Stimulated activated naive CD8-positive, alpha-beta T cell treated with anti-CD3 and anti-CD28 coated beads, Interleukin-15, amount 100 ng/mL, for 72 hours (primary cell): ENCODE measurements at places on chromosomes 4 and X.
A peak's percentile ranks its signal among the peaks of the same experiment; 100 is the strongest.

DNA sequence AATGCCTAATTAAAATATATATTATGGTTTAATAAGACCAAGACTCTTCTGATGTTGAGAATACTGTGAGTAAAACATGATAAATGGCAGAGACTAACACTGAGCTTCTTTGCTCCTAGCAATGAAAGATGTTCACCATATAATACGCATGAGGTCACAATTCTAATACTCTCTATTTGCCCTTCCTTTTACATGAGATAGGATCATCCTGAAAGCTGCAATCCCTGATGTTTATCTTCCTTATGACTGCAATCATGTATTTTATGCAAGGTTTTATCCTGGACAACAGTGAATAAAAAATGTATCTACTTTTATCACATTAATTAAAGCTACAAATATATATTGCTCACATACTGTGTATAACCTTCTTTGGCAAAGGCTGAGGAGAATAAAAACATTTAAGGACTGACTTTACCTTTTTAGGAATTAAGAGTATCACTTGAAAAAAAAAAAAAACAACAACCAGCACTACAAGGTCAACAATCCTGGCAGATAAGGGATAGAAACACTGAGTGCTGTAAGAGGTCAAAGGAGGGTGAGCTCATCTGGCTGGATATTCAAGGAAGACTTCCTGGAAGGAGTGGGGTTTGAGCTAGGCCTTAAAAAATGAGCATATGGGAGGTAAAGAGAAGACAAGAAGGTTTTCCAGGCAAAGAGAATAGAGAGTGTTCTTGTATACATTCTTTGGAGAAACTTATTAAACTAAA is 99.9 kb downstream of the AREG start:
- DNase-seq, result no peak

DNA sequence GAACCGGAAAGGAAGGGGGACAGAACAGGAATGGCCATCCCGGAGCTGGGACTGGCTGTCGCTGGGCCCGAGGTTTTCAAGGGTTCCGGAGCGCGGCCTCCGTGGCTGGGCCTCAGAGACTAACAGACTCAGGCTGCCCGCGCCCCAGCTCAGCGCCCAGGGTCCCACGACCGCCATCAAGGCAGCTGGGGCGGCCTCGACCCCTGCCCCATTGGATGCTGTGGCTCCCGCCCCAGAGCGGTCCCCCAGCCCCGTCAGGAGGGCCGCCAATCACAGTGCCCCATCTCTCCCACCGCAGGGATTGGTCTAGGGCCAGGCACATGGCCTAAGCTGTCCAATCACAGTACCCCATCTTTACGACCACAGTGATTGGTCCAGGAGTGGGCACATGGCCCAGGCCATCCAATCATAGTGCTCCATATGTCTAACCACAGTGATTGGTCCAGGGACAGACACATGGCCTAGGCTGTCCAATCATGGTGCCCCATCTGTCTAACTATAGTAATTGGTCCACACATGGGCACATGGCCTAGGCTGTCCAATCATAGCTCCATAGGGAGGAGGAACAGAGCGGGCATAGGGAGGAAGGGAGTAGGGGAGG is 105.3 kb upstream of the NKX1-1 start:
- no peak for DNase-seq

- DNase-seq, result no peak
Observed at GRCh38 chr4:23171976-23172375, 479.2 kb downstream of the GBA3 start.

GRCh38 chrX:133362538-133362937 is 52.8 kb downstream of the GPC4 start:
- no peak for DNase-seq

GRCh38 chr4:602559-602942 is 22.8 kb upstream of the PDE6B start:
- DNase-seq, result peak; percentile 82

- no peak for DNase-seq
Observed at GRCh38 chr4:20253283-20253734, 1.6 kb downstream of the SLIT2 start.

DNA sequence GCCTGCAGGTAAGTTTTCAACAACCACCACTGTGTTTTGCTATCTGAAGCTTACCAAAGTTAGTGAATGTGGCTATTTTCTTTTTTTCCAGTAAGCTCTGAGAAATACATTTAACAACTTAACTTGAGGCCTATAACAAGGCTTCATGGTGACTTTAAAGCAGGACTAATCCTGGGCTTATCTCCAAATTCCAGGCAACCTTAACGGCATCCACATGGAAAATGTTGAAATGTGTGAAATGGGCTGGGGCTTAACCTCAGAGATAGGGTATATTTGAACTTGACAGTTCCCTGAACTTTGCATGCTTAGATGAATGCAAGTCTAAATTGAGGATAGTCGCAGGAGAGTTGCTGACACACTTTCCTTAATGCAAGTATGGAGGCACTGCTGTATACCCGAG is 539.2 kb downstream of the GALNTL6 start:
- DNase-seq, result no peak

GRCh38 chr4:121951521-121952110 is at the start of gene TRPC3:
TSS of gene TRPC3 (minus strand) at chr4:121952060. CDS start at chr4:121951680, 380 bp downstream.
- peak; percentile 36 for DNase-seq

DNA sequence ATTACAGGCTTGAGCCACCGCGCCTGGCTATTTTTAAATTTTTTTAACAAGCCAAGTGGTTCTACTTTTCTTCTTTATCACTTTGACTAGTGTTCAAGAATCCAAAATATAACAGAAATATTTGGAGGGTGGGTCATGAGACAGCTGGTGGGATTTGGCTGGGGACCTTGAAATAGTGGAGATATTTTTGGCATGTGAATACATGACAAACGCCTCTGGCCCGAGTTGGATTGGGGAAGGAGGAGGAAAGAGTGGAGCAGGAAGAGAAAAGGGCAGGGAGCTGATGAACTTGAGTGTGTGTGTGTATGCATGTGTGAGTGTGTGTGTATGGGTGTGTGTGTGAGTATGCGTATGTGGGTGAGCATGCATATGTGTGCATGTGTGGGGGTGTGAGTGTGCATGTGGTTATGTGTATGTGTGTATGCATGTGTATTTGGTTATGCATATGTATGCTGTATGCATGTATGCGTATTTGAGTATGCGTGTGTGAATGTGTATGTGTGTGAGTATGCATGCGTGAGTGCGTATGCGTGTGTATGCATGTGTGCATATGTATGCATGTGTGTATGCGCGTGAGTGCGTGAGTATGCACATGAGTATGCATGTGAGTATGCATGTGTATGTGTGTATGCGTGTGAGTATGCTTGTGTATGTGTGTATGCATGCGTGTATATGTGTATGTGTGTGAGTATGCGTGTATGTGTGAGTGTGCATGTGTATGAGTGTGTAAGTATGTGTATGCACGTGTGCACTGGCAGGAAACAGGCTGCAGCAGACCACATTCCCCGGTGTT is 49.6 kb downstream of the JADE1 start:
- no peak for DNase-seq

GRCh38 chrX:11423362-11423818 is 130.2 kb downstream of the AMELX start:
- DNase-seq, result no peak

GRCh38 chr4:156408749-156409148 is 455.1 kb upstream of the CTSO start:
- no peak for DNase-seq

- DNase-seq, result no peak
Observed at GRCh38 chr4:94477227-94477626, 25.5 kb downstream of the PDLIM5 start.

DNA sequence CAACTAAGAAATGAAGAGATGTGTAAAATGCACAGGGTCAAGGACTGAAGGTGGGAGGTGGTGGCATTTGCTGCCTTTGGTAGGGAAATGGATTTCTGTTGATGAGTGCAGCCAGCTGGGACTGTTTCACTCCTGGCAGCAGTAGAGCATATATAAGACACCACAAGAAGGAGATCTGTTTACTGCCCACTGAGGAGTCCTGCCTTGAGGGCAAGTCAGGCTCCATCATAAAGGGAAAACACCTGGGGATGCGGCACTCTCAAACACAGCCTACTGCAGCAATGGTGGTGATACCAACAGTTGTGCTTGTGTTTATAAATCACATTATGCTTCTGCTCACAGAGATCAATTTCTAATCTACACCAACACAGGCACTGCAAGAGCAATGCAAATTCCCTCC is 222.1 kb downstream of the TACR3 start:
- DNase-seq, result no peak

- DNase-seq, result no peak
Observed at GRCh38 chr4:184808713-184809050, 17.1 kb downstream of the ACSL1 start.
